ENCODE measurements at places on chromosomes 7 and 10.

DNA sequence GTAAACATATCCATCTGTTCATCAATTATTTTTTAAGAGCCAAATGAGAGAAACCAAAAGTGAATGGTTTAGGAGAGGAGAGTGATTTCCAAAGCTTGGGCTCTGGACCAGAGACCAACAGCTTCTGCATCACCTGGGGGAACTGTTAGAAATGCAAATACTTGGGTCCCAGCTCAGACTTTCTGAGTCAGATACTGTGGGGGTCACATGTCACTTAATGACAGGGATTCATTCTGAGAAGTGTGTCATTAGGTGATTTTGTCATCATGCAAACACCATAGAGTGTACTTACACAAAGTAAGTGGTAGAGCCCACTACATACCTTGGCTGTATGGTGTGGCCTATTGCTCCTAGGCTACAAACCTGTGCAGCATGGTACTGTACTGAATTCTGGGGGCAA lies 128.5 kb upstream of the PRR15 start:
- DNase-seq, result no peak

DNA sequence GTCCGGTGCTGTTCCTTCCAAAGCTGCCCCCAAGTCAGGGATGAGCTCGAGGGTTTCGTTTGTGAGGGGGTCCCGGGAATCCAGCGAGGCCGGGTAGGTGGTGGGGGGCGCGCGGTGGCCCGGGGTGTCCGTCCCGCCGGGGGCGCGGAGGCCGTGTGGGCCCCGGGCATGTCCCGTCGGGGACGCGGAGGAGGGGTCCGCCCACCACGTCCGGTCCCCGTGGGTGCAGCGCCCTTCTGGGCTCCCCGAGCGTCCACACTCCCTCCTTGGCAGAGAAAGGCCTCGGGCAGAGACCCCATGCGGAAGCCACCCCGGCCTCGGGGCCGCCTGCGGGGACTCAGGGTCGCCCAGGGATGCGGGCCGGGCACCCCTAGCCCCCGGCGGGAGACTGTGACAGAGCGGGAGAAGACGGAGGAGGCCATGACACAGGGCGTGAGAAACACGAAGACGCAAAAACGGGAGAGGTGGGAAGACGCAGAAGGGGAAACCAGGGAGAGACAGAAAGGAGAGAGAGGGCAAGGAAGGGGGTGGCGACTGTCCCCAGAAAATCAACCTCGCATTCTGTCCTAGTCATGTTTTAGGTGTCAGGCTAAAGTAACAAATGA lies 640 bp upstream of the ZNF425 start:
- peak; percentile 76 for DNase-seq

GRCh38 chr7:99267481-99267840 lies 5.2 kb upstream of the MYH16 start:
- DNase-seq, result no peak

DNA sequence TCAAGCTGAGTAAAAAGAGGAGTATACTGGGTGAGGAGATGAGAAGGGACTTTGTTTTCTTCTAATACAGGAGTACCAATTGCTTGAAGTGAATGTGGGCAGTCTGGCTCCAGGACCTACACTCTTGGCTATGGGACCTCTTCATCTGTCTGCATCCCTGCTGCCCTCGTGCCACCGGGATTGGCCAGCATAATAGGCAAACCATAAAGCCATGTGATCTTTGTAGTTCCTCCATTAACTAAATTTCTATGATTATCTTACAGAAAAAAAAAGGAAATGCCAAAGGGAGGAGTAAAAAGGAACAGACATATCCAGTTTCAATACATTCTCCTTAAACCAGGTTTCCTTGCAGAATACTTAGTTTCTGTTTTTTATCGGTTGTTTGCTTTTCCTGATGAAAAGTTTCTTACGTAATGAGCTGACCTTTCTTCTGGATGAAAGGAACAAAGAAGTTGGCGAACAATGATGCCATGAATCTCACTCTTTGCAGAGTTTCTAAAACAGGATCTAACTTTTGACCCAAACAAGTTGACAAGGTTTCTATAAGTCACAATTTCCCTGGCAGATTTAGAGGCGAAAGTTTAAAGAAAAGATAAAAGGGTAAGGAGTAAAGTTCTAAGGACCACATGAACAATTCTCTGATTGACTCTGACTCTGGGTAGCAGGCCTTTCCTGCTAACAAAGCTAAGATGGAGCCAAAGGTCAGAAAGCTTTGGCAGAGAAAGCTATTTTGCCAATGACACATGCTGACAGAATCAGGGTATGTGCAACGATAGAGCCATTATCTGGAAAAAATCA lies 54.1 kb downstream of the LAMB1 start:
- no peak for DNase-seq

- no peak for DNase-seq
These were observed 289.7 kb upstream of the VSTM2A start for GRCh38 chr7:54252256-54253035.

- DNase-seq, result no peak
These were observed 3.7 kb upstream of the ZFYVE27 start for GRCh38 chr10:97733256-97733655.

GRCh38 chr7:41886262-41886900 lies 183.5 kb upstream of the INHBA start:
- DNase-seq, result no peak

DNA sequence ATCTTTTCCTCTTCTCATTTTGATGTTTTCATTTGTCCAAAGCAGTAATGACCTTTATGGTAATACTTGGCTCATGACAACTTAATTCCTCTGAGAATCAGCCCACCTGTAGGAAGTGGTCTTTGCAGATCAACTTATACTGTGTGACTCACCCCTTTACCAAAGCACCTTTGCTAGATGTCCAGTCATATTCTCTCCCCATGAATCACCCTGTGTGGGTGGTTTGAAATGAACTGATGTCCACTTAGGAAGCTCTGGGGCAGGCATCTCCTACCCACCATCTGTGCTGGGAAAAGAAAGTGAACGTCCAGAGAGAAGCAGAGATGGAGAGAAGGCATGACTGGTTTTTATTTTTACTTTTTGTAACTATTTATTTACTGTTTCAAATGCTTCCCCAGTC lies 410.3 kb downstream of the KIF20B start:
- no peak for DNase-seq

GRCh38 chr7:52825611-52826010 lies 209.8 kb upstream of the POM121L12 start:
- no peak for DNase-seq

DNA sequence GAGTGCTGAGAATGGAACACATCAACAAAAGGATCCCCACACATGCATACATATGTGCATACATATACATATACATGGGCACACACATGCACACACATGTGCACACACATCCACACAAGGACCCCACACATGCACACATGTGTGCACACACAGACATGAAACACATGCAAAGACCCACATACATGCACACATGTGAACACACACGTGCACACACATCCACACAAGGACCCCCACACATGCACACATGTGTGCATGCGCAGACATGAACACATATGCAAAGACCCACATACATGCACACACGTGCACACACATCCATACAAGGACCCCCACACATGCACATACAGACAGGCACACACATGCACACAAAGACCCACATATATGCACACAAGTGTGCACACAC lies 104.4 kb upstream of the ADARB2 start:
- no peak for DNase-seq

GRCh38 chr10:48655411-48656240 lies 29.0 kb upstream of the WDFY4 start:
- no peak for DNase-seq

GRCh38 chr7:96982586-96982985 lies 22.8 kb upstream of the DLX6 start:
- DNase-seq, result no peak

DNA sequence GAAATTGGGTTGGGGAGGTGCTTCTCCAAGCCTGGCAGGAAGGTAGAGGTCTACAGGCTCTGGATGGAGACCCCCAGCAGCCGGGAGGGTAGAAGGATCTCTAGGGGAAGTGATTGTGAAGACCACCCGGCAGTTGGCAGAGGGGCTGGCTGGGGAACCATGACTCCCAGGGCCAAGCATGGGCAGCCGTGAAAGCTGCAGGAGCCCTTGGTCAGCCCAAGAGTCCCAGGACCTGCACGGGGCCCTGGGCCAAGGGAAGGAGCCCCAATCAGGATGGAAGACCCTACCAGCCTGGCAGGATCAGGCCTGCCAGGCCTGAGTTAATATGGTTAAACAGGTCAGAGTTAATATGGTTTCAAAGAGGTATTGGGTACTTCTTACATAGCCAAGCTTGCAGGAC lies 126.3 kb upstream of the NANOS1 start:
- DNase-seq, result no peak

DNA sequence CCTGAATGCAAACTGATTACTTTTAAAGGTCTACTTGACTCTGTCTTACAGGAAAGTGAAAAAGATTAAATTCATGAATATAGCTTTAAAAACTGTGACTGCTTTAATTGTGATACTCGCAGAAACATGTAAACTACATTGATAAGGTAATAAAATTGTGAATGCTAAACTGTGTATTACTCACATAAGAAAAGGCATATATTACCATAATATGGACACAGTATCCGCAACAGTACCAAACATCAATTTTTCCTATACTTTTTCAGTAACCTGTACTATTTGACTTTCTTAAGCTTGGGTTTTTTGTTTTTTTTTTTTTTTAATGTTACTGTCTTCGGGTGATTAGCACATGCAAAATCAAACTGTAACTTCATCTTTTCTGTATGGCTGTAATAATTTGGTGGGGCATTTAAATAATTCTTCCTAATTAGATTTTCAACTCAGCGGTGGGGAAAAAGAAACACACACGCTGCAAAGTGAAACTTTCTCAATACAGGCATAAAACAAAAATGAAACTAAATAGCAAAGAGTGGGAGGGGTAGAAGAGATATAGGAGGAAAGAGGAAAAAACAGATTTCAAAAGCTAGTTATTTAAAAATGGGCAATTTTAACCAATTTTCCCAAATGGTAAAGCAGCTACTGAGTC lies 23.2 kb downstream of the NT5C3A start:
- no peak for DNase-seq

Data from CD8-positive, alpha-beta T cell (primary cell).